Right cardiac atrium (tissue), 5 donors: ENCODE measurements at places on chromosomes 3 and 15.

DNA sequence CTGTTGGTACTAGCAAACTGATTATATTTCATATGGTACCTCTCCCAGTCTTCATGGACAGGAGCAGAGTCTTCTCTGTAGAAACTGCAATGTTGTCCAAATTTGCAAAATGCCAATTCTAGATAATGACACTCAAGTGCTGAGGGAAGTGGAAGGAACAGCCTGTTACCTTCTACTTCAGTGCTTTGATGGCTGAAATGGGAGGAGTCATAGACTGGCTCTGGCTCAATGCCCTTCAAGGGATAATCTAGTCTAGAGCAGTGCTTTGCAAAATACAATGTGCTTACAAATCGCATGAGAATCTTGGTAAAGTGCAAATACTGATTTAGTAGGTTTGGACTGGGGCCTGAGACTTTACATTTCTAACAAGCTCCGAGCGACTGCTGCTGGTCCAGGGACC lies 51.7 kb upstream of the ACP3 start:
- DNase-seq = no peak

GRCh38 chr3:196995646-196996355 lies 27.2 kb upstream of the PIGZ start:
- DNase-seq = no peak

DNA sequence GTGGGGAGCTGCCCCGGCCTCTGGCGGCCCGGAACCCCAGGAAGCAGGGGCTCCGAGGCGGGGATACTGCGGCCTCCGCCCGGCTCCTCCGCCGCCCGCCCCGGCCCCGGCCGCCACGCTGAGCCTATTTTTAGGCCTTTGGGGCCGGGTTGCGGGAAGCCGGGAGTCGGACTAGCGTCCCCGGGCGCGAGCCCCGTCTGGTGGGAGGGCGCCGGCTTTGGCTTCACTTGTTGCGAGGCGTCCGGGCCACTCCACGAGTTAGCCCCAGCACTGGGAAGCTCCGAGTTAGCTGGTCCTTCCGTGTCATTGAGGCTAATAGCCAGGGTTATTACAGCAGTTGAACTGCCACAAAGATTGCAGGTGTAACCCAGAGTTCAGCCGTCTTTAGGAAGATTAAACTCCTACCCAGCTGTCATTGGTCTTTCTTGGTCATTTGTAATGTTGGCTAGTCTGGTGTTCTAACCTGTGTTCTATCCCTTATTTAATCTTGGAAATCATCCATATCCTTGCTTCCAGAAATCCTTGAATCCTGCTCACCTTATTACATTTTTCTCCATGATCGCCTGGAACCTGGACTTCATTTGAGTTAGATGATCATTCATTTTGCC lies 791 bp downstream of the GYG1 start:
- peak; percentile 84 for DNase-seq

GRCh38 chr15:29518442-29518841 lies 248.8 kb upstream of the NSMCE3 start:
- DNase-seq = peak; percentile 70

GRCh38 chr3:78830470-78830869 lies 937.3 kb downstream of the ROBO1 start:
- no peak for DNase-seq
